ENCODE measurements at places on chromosomes 4 and X.

DNA sequence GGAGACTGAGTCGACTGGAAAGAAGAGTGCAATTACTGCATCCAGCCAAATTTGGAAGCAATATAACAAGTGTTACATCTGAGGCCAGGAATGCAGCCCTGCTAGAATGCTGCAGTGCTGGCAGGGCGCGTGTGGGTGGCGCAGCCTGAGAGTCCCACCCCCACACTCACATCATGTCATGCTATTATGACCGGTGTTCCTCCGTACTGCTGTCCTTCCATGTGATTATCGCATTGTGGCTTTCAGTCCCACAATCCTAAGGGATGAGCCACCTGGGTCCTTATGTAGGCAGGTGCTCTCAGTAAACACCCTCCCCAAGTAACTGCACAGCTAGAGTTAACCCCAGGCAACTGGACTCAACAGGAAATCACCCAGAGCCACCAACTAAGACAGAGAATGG lies 122.6 kb upstream of the CPEB2 start:
- DNase-seq: peak; percentile 17

DNA sequence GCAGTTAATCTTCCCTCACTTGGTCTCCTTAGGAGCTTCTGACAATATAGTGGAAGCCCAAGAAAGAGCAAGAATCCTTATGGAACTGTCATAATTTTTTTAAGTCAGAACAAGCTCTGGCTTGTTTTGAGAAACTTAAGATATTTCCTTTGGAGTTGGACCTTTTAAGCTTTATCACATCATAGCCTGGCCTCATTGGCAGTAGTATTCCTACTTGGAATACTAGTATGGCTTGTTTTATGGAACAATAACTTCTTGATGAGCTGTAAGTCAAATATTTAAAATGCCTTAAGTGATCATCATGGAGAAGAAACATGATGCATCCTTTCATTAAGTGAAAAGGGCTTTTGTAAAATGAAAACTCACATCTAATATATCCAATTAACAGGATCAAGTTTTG lies 78.0 kb upstream of the NRK start:
- DNase-seq: no peak

GRCh38 chr4:146349306-146349705 lies 135.0 kb downstream of the REELD1 start:
- DNase-seq: no peak

- no peak for DNase-seq
Measured at GRCh38 chr4:140615451-140615850, 46.7 kb upstream of the UCP1 start.

- DNase-seq: no peak
Measured at GRCh38 chr4:78806943-78807460, 30.9 kb downstream of the BMP2K start.

- DNase-seq: no peak
Measured at GRCh38 chr4:137748616-137749015, 216.3 kb upstream of the PCDH18 start.

DNA sequence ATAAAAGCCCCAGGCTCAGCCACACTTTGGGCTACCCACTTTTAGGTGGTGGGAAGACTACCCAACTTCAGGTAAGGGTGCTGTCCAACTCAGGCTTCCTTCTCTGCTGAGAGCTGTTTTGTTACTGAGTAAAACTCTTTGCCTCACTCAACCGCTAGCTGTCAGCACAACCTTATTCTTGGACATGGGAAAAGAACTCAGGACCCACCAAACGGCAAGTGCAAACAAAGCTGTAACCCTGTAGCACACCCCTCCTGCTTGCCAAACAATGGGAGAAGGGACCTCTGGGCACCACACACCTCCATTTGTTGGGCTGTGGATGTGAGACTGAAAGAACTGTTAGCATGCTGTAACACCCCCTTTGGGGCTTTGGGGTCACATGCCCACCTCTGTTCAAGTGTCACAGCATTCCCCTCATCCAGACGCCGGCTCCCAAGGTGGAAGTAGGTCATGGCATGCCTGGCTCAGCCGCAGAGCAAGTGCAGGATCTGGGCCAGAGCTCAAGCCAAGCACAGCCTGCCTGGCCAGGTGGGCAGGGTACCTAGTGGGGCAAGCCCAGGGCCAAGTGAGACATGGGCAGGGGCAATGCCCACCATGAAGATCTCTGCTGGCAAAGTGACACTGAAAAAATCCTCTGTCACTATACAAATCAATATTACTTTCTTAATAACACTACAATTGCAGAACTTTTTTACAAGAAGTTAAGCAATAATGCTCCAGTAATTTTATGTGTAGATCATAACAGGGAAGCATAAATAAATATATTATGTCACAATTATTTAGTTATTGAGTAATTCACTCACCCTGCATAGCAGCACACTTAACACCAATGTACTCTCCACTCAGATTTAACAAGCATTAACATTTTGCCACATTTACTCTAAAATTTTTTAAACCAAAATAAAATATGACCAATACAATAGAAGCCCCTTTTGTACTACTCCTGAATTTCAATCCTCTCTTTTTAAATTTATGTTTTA lies 107.2 kb downstream of the TBCK start:
- no peak for DNase-seq

DNA sequence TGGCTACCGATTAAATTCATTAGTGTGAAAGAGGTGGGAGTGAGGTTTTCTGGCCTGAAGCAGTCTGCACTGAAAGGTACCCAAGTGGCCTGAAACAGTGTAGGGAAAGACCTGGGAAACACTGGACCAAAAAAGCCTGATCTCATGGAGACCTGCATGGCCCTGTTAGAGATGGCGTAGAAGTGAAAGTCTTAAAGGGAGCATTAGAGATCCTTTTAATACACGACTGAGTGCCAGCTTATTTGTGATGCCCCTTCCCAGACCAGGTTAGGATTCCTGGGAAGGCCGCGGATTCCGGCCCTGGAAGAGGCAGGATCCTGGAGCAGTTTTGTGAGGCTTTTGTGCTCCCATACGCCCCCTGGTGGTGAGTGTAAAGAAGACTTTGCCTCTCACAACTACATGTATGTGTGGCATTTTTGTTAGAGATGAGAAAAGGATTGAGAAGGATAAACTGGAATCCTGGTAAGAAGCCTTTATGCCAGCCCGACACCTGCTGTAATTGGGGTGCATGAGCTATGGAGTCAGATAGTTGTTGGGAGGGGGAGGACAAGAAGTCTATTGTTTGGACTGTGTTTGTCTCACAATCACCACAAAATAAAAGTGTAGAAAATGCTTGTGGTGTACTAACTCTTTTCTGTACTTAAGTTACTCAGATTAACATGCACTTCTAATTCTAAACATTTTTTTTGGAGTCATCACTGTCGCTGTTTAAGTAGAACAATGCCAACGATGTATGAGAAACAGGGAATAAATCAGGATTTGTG lies 54.0 kb downstream of the JADE1 start:
- DNase-seq: peak; percentile 23

DNA sequence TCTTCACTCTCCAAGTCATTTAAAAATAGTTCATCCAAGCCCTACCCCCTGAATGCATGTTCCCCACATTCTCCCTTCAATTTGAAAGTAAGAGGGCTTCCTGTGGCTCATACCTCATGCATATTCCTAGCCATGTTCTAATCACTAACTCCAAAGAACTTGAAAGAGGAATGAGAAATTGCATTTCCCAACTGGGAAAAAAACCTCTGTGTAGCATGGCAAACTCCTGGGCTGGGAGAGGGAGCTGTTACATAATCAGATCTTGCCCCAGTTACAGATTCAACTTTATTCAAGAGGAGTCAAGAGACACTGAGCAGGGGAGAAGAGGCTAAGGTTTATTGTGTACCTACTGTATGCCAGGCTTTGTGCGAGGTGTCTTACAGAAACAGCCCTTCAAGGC lies 90.2 kb downstream of the SLC2A9 start:
- DNase-seq: no peak

GRCh38 chrX:24876530-24877287 lies 139.1 kb downstream of the ARX start:
- DNase-seq: peak; percentile 13

- peak; percentile 37 for DNase-seq
Measured at GRCh38 chrX:101550362-101550750, at the start of gene ARMCX1. ARMCX1 (plus strand) TSS chrX:101550547; CDS start chrX:101552931, 2,384 bp downstream.

GRCh38 chr4:99669084-99669483 lies 11.5 kb upstream of the C4orf54 start:
- no peak for DNase-seq

DNA sequence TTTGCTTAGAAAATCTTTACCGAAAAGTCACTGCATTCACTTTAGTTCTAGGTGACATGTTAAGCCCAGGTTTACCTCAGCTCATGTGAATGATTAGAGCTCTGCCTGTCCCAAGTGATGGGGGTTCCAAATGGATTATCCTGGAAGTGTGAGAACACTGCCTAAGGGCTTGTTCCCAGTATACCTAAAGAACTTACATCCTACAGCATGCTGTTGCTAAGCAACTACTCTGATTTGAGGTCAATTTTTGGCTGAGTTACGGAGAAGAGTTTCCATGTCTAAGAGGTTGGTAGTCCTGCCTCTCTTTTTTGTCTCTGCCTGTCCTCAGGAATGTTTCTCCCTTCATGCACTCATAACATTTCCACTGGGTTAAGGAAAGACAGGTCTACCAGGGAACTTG lies 67.6 kb upstream of the UGT2B15 start:
- DNase-seq: no peak

DNA sequence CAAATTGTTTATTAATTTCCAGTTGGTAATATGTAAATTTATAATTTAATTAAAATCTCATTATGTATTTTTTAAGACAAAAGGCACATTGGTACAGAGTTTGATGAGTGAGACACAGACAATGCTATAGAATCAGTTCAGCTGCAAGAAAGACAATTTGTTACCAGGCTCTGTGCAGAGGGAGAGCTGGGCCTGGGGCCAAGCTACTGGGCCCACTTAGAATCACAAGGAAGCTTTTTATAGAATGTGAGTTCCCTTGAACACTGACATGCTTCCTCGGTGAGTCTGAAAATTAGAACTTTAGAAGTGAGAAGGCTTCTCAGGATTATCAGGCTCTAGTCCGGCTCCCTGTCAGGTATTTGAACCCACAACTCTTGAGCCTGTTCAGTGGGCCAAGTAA lies 129.0 kb downstream of the AFF2 start:
- DNase-seq: no peak

GRCh38 chr4:186953599-186954260 lies 230.1 kb upstream of the FAT1 start:
- no peak for DNase-seq

DNA sequence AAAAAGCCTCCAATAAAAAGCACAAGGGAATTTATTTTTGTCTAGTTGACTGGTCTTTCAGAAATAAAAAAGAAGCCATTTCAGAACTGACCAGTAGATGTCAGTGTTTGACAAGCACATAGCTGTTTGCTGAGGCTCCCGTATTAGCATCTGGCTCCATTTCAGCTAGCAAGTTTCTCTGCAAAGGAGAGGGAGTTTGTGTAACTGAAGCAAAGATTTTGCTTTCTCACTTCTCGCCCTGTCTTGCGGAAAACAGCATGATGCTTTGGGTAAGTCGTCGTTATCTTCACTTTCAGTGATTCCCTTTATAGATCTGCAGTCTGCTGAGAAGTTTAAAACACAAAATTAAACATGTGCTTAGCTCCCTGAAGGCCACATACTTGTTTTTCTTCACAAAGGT lies 85.5 kb downstream of the CT47B1 start:
- peak; percentile 72 for DNase-seq

- no peak for DNase-seq
Measured at GRCh38 chr4:111781611-111782010, 363.6 kb upstream of the FAM241A start.

- no peak for DNase-seq
Measured at GRCh38 chr4:108005807-108006206, 16.1 kb downstream of the HADH start.

- DNase-seq: no peak
Measured at GRCh38 chr4:154368060-154368459, 123.5 kb downstream of the DCHS2 start.

- no peak for DNase-seq
Measured at GRCh38 chr4:168337550-168337940, 19.0 kb upstream of the DDX60 start.

- DNase-seq: peak; percentile 30
Measured at GRCh38 chrX:48761674-48762471, at the start of gene GLOD5. GLOD5 (plus strand) TSS chrX:48761747; CDS start chrX:48761791, 44 bp downstream.

- DNase-seq: no peak
Measured at GRCh38 chrX:120380699-120381098, 18.8 kb downstream of the ATP1B4 start.

DNA sequence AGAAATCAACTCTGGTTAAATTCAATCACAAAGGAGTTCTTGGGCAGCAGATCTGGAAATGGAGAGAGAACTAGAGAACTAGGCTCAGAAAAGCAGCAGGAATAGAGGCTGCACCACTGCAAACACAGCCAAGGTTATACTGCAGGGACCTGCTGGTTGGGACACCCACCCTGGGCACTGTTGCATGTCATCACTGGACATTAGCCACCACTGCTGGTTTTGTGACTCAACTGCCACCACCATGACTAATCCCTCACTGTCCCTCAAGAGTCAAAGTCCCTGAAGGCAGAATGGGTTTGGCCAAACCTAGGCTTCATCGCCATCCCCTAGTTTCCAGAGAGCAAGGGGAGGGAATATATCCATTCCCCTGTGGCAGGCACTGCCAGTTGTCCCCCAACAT lies 38.1 kb upstream of the IRAK1 start:
- DNase-seq: no peak

GRCh38 chr4:31086756-31087330 lies 366.7 kb downstream of the PCDH7 start:
- DNase-seq: no peak

- no peak for DNase-seq
Measured at GRCh38 chrX:1741816-1742394, 127.0 kb downstream of the ASMT start.

- DNase-seq: no peak
Measured at GRCh38 chr4:40987151-40987550, 227.2 kb downstream of the APBB2 start.

GRCh38 chr4:113293043-113293560 lies 243.6 kb downstream of the ANK2 start:
- no peak for DNase-seq

DNA sequence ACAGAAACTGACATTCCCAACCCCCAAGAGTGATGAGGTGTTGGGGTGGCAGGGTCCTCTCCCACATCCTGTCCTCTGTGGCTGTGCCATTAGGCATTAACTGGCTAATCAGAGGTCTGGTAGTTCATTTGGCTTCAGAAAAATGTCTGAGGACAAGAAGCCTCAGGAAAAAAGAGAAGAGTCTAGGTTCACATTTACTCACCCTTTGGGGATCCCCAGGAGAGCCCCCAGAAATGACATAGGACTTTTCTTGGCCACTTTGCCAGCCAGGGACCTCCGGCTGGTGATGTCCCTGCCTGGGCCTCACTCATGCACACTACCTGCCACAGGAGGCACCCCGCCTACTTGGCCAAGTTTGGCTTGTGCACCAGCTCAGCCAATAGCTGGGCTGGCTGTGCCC lies 173.0 kb downstream of the RBM46 start:
- DNase-seq: no peak

DNA sequence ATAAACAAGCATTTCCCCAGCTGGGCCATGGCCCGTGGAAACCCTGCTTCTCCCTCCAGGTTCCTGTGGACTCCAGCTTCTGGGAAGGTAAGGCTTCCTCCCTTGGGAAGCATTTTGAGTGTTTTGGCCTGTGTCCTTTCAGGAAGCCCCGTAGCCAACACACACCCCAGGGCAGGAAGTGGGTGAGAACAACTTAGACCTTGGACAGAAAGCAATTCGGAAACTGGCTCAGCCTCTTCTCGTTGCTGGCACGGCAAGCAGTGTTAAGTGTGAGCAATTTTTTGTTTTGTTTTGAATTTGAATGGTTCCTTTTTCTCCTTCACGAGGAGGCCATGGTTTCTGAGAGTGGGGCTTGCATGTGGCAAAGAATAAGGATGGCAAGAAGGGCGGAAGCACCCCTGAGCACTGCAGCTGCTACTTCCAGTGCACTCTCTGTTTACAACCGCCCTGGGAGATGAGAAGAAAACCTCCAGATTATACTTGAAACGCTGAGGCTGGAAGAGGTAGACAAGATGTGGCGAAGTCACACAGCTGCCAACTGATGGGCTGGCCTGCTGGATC lies 14.1 kb upstream of the CYTL1 start:
- DNase-seq: no peak
